Hematopoietic multipotent progenitor cell treated with erythropoietin and hydrocortisone succinate and interleukin-3 and kit ligand, for 15 days (in vitro differentiated cells): ENCODE measurements at places on chromosomes 3 and 15.

DNA sequence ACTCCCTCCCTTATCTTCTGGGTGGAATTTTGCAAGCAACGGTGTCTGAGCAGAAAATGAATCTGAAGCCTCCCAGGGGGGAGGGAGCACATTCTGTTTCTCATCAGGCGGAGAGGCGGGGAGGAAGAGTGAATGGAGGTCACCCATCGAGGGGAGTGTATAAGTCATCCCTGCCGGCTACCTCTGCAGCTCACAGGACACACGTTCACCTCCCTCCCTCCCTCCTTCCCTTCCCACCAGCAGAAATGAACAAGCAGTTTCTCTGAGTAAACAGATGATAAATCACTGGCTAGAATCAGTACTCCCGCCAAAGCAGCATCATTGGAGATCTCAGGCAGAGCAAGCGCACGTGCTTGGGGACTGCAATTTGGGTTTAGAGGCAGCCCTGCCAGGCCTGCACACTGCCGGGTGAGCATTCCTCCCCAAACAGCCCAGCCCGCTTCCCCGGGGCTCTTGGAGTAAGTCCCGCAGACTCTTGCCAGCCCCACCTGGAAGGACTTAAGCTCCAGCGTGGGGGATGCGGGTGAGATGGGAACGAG, 38.3 kb downstream of the CPN2 start:
- no peak for DNase-seq

DNA sequence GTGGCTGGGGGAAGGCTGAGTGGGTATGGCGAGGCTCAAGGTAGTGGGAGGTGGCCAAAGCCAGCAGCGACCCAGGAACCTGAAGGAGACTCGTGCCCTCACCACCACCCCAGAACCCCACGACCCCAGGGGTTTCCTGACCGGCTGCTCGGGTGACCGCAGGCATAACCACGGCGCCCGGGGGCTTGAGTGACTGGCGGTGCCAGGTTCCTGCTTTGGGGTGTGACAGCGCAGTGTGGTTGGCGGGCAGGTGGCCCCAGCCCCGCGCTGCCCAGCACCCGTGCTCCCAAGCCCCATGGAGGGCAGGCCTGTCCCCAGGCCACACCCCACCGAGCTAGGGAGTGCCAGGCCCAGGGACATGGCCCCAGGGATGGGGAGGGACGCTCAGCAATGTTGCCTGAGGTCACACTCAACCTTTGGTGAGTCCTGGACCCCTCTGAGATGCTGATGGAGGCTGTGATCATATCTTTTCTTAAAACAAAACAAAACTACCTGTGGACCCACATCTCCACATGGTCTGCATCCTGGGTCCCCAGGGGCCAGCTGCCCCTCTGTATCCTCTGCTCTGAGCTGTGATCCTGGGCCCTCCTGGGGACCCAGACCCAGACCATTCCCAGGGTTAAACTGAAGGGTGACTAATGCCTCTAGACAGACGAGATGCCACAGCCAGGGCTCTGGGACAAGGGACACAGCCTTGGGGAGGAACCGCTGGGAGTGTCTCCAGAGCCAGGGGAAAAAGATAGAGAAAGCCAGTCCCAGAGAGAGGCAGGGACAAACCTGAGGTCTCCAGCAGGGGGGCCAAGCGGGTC, 13.0 kb downstream of the DNAJB8 start:
- no peak for DNase-seq

GRCh38 chr3:132911741-132912415, 126.3 kb upstream of the TMEM108 start:
- no peak for DNase-seq

DNA sequence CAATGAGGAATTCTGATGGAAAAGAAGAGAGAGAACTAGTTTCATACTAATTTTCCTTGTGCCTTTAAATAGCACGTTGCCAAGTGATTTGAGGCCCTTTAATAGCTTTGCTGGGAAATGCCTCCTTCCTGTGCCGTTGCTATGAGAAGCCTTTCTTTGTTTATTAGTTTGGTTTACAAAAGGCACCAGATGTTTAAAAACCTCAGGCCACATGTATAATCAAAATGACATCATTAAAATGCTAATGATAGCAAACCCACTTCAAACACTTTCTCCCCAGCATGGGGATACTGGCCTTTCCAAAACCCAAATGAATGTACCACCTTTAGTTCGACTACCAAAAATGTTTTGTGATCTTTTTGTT, 50.0 kb upstream of the TBC1D23 start:
- no peak for DNase-seq

DNA sequence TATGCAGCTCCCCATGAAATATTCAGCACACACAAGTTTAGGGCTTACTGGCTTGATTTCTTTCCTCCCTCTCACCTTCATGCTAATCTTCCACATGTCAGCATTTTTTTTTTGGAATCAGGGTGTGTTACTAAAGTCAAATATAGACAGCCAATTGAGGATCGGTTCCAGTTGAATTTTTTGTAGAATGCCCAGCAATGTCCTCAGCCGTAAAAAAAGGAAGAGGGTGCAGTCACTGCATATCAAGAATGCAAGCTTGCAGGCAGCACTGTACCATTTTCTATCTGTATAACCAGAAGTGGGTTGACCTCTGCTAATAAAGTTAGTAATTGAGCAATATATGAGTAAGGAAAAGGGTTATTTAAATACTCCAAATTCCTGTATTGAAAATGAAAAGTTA, 51.4 kb upstream of the CHMP2B start:
- no peak for DNase-seq

DNA sequence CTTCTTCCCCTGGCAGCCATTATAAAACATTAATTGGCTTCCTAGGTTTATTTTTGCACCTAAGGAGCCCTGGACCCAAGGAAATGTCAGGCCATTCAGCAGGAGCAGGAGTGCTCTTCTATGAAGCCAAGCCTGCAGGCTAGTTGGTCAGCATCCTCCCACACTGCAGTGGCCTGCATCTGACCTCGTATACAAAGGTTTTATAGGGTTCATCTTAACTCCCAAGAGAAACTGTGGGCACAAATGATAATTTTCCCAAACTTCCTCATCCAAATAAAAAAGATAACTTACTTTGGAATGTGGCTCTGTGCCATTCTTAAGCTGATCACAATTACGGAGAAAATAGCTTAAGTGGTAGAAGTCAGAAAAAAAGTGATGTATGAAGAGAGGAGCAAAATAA, 19.4 kb downstream of the PLSCR1 start:
- DNase-seq, result no peak

DNA sequence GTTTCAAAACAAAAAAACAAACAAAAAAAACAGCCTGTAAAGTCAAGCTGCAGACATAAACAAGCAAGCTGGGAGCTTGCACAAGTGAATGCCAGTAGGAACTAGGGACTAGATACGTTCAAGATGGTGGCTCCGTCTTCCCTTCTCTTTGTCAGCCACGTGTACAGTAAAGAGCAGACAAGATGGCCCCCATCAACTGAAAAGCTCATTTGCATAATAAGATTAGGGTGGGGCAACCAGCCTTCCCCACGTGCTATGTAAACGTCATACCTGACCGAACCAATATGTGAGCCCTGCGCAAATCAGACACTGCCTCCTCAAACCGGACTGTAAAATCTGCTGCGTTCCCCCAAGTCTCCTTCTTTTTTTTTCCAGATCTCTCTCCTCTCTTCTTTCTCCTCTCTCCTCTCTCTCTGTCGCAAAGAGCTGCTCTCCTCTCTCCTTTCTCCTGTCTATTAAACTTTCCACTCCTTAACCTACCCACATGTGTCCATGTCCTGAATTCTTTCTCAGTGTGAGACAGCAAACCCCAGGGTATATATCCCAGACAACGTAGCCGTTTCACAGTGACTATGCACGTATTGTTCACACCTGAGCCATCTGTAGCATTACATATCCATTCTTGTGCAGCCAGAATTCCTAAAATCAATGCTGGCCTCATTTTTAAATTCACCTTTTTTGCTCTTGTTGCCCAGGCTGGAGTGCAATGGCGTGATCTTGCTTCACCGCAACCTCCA, 31.2 kb upstream of the FXR1 start:
- no peak for DNase-seq

- no peak for DNase-seq
Measured at GRCh38 chr3:63462732-63463131, 184.6 kb downstream of the SYNPR start.

GRCh38 chr15:87599616-87600015, 656.9 kb downstream of the NTRK3 start:
- no peak for DNase-seq

GRCh38 chr15:91790836-91791235, 62.7 kb upstream of the SLCO3A1 start:
- no peak for DNase-seq

DNA sequence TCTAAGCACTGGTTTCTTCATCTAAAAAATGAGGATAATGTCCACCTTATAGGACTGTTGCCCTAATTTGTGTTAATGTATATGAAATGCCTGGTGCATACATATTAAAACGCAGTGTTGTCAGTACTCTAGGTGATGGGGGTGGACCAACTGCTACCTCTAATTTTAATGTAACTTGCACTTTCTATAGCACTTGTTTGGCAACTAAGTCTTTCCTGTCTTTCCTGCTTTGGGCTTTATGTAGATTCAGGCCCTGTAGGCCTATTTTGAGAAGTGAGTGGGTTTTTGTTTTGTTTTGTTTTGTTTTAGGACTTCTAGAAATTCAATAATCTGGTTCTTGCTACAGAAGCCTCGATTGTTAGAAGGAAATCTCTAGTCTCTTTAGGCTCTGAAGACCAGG, 21.2 kb downstream of the SLC7A14 start:
- no peak for DNase-seq

DNA sequence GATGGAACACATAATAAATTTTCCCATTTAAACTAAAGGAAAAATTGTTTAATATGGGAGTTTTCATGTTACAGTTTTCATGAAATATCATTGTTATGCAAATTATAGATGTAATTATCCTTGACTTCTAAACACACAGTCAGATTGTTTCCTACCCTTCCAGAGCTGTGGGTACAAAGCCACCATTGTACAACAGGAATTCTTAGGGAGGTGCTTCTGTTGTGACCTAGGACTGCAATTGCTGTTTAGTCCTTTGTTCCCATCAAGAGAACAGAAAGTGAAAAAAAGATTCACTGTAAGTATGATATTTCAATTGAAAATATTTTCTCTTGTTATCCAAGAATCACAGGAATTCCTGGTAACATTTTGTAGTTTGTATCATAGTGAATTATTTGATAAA, 455.3 kb upstream of the NAALADL2 start:
- DNase-seq, result no peak

DNA sequence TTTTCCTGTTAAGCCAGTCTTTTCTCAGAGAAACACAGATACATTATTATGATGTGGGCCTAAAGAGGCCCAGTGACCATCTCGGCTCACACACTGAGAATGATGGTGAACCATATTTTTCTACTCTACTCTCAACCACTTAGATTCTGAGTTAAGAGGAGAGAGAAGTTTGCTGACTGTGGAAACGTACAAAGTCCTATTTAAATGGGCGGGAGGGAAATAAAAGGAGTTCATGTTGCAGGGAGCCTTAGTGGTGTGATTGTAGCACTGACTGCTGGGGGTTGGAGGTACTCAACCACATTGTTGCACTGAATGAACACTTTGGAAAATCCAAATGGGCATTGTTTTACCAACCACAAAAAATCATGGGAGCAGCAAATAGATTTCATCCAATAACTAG, 51.0 kb downstream of the ATP8B4 start:
- no peak for DNase-seq

GRCh38 chr3:72481542-72481941, 366.7 kb downstream of the SHQ1 start:
- no peak for DNase-seq

GRCh38 chr15:67778968-67779548, 46.3 kb upstream of the SKOR1 start:
- no peak for DNase-seq

DNA sequence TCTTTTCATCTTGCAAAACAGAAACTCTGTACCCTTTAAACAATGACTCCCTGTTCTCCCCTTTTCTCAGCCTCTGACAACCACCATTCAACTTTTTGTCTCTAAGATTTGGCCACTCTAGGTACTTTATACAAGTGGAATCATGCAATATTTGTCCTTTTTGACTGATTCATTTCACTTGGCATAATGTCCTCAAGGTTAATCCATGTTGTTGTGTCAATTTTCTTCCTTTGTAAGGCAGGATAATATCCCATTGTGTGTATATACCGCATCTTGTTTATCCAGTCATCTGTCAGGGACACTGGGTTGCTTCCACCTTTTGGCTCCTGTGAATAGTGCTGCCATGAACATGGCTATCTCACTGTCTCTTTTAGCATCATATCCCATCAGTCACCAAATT, 10.3 kb downstream of the USP13 start:
- DNase-seq, result no peak

DNA sequence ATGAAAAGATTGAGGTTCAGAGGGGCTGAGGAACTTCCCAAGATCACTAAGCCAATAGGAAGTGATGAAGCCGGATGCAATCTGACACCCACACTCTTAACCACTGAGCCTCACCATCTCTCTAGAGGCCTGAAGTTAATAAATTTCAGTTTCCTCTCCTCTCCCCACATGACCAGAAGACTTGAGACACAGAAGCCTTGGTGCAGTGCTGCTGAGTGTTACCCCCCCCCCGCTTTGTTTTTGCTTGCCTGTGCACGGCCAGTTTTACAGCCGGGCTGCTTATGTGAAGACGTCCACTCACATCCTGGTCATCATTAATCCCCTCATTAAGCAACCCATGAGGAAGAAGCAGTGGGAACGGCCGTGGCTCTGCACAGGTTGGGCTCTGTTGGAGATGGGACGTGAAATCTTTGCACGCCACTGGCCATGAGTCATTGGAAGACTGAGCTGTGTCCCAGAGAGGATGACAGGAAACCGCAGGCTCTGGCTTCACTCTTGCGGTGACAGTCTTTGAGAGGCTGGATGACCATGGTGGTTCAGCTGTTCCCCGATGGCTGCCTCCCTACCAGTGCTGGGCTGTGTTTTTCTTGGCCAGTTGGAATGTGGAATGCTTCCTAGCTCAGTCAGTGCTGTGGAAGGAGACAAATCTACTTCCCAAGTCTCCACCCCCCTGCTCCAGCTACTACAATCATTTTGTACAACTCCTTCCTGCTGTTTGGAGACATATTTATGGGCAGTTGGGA, 232.6 kb upstream of the LRTM1 start:
- DNase-seq, result no peak

DNA sequence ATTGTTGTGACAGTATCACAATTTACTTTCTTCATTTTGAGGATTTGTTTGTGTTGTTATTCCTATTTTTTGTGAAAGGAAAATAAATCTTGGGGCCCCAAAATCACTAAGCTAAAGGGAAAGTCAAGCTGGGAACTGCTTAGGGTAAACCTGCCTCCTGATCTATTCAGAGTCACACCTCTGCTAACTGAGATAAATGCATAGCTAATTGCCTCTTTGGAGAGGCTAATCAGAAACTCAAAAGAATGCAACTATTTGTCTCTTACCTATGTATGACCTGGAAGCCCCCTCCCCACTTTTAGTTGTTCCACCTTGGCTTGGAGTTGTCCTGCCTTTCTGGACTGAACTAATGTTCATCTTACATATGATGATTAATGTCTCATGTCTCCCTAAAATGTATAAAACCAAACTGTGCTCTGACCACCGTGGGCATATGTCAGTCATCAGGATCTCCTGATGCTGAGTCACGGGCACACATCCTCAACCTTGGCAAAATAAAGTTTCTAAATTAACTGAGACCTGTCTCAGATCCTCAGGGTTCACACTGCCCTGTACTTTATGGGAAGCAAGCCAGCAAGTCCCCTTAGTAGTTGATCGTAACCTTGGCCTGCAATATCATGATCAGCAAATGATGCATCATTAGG, 523.2 kb upstream of the GOLIM4 start:
- DNase-seq, result no peak
